H4 (cell line): ENCODE measurements at places on chromosomes 6 and 20. TPM values are rescaled to one million over a fixed set of nuclear protein-coding genes. Genes with fewer than 3 reads are reported as not detected.

GRCh38 chr20:9409352-9409751, 105.0 kb upstream of the LAMP5 start:
- no peak for DNase-seq

DNA sequence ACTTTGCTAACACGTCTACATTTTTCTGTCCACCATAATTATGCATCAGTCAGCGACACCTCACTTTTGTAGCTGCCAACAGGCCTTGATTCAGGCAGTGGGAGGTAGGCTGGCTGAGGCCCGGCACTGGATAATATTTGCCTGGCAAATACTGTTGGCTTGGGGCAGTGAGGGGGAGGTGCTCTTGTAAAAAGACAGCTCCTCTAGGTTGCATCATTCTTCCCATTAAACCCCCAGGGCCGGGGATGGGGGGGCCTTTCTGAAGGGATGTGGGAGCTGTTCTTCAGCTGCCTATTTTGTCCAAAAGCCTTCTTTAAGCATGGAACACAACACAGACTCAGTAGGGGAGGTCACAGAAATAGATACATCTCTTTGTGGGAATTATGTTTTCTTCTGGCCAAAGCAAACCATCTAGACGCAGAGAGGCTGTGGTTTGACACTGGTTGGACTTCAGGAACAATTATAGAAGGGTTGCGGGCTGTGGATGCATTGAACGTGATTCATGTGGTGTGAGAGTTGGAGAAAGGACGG, 338.3 kb upstream of the NT5E start:
- no peak for DNase-seq

GRCh38 chr20:47867831-47868230, 82.5 kb upstream of the SULF2 start:
- no peak for DNase-seq

CFB gene
- total RNA-seq: 1.5 and 4.3 TPM in 2 replicates

DNA sequence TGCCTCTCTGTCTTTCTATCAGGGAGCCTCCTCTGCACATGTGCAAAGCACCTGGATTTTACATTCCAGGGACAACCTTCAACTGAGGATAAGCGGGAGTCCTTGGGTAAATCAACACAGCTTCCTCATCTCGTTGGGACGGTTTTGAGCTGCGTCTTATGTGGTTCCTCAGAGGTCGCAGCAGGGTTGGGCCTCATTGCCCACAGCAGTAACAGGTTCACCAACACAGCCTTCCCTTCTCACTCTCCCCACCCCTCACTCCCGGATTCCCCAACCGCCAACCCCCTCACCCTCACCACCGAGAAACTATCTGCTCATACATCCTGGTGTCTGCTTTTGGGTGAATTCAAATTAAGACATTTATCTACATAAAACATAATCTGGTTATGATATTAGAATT, 155.8 kb upstream of the GGTLC1 start:
- DNase-seq: no peak

ADTRP gene
- total RNA-seq: 0.74 TPM in 1 of 2 replicates, not detected in the other

TSBP1 gene
- total RNA-seq: not detected in 2 replicates

- no peak for DNase-seq
These were observed 67.6 kb downstream of the B4GALT5 start for GRCh38 chr20:49646126-49646525.

GRCh38 chr6:116064666-116065065, 4.0 kb upstream of the FRK start:
- no peak for DNase-seq
